ENCODE measurements at places on chromosomes 3 and 15.

GRCh38 chr3:30042274-30042859 lies 564.0 kb upstream of the TGFBR2 start:
- DNase-seq, result no peak

DNA sequence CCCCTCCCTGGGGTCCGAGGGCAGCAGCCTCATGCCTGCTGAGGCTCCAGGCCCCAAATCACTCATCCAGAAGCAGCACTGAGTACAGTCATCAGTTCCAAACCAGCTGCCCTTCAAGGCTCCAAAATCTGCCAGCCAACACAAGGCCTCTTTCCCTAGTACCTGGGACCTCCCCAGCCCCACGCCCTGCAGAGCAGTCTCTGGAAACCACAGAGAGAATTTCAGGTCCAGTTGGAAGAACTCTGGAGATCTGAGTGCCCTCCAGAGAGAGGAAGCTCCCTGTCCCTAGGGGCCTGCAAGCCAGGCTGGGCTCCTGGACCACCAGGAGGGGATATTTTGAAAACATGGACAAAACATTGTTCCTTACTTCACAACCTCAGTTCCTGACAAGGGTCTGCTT lies 26.2 kb downstream of the TKT start:
- no peak for DNase-seq

DNA sequence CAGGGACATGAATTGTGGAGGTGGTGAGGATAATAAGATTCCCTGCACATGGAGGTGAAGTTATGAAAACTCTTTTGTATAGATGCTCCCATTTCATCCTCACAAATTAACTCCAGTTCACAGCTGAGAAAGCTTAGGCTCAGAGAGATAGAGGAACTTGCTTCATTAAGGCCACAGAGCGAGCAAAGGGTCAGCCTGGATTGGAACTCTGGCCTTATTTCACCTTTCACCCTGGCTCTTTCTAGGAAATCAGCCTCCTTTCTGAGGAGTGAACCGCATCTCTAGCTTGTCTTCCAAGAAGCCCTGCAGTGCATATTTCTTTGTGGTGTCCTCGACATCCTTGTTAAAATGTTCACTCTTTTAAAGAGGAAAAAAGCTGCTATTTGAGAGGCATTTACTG lies 58.0 kb upstream of the SLC25A26 start:
- DNase-seq, result no peak

GRCh38 chr15:26525096-26525495 lies 247.8 kb downstream of the GABRB3 start:
- no peak for DNase-seq

- no peak for DNase-seq
Observed at GRCh38 chr3:58161435-58162398, 49.1 kb downstream of the DNASE1L3 start.

DNA sequence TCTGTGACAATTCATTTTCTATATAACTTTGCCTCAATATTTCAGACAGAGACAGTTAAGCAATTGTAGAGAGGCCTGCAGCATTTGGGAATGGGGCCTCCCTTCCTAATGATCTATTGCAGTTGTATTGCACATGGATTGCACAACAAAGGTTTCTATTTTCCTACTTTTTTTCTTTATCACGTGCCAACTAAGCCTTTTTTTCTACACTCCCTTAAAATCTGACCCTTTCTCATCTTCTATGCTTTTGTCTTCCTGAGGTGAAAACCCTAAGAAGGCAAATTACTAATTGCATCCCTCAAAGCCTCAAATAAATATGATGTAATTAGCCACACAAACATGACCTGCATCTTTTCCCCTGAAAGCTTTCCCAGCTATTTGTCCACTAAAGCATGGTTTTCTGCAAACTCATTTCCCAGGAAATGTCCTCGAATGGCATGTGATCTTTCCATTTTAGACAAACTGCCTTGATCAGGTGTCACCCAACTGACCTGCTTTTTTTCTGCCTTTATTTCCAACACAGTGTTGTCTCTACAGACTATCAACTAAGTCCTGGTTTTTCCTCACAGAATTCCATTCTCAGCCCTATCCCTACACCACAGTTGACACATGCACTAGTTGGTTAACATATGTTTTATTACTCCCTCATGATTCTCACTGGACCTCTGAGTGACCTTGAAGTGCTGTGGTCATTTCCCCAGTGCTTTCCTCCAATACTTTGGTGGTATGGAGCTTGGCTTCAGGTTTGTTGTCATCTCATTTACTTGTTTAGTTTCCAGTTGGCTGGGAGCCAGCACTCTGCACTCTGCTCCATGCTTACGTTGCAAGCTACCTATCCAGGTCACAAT lies 31.9 kb upstream of the TSC22D2 start:
- DNase-seq, result no peak

DNA sequence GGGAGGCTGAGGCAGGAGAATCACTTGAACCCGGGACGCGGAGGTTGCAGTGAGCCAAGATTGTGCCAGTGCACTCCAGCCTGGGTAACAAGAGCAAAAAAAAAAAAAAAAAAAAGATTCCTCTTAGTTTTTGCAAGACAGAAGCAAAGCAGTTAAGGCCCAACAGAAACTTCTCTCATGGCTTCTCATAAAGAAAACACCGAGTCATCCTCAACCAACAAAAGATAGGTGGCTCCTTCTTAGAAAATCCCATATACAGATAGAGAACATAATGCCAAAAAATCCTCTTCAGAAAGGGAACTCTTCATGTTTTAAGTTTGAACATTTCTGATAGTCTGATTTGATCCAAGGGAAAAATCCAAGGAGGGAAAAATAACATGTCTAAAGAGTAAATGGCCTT lies 12.5 kb upstream of the SKIL start:
- DNase-seq, result no peak

DNA sequence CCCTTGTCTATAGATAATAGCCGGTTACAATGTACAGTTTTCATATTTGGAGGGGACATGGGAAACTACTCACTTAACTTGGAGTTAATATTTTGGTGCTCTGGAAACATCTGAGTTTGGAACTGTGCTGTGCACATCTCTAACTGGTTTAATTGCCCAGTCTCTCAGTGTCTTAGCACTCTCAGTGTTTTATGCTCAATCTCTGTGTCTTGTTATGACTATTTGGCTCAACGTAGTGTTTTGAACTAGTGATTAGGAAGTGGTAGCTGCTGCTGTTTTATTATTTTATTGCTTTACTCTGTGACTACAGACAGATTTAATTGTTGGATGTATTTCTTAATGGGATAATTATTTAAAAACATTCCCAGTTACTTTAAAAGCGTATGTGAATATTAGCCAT lies 17.0 kb downstream of the FNDC3B start:
- DNase-seq, result no peak

GRCh38 chr3:54360320-54360719 lies 238.0 kb downstream of the CACNA2D3 start:
- DNase-seq, result no peak

DNA sequence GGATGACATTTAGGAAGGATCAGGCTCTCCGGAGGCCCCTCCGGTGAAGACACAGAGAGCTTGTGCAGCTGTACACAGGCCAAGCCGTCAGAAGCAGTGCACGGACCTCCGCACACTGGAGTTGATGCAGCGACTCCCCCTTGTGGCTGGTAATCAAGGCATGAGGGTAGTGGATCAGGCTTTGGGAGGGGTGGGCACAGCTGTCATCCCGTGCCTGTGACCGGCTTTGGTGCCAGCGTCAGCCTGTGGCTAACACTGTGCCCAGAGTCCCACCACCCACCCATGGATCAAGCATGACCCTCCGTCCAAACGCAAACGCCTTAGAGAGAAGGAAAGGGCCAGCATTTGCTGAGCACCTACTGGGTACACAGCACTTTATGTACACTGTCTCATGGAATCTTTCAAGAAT lies 8.2 kb upstream of the GRIP2 start:
- no peak for DNase-seq

DNA sequence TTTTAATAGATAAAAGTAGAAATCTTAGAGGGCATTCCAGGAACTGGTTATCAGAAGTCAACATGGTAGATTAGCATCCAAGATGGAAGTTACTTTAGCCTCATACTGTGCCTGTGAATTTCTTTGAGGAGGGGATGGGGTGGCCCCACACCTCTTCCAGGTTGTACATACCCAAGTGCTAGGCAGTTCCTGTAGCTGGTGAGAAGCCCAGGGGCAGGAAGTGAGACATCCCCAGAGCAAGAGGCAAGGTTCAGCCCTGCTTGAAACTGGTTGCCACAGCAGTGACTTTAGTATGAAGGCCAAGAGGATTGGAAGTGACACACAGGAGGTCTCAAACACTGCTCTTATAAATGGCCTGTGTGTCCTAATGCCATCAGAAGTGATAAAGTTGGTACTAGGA lies 11.9 kb downstream of the GTPBP8 start:
- DNase-seq, result no peak

DNA sequence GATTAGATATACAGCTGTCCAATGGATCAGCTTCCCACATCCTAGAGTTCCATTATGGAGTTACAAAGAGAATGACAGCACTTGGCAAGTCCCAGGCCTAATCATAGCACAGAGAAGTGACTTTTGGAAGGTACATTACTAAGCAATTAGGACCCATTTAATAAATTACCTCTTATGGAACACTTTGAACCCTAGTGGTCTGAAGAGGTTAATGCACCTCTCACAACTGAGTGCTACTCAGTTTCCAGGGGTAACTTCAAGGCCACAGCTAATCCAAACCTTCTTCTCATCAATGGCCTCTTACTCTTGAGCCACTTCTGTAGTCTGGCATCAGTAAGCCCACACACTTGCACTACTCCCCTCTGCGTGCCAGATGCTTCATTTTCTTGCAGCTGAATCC lies 34.9 kb upstream of the MEIS2 start:
- no peak for DNase-seq

GRCh38 chr3:4834403-4834866 lies 144.8 kb upstream of the BHLHE40 start:
- no peak for DNase-seq

DNA sequence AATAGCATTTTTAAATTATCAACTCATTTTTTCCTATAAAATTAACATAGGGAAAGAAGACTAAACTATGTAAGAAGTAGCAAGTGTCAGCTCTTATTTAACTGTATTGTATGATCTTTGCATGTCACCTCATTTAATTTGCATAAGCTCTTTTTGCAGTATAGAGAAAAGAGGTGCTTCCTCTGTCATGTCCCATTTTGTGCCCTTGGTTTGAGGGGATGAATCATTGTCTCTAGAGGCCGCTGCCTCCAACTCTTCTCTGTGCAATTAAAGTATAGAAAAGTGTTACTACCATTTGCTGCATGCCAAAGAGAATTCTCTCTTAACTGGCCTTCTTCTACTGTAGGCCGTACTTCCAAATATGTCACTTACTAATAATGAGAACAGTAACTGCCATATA lies 93.4 kb downstream of the LRRC28 start:
- no peak for DNase-seq

GRCh38 chr3:138775254-138775595 lies 59.5 kb downstream of the PIK3CB start:
- DNase-seq, result no peak

DNA sequence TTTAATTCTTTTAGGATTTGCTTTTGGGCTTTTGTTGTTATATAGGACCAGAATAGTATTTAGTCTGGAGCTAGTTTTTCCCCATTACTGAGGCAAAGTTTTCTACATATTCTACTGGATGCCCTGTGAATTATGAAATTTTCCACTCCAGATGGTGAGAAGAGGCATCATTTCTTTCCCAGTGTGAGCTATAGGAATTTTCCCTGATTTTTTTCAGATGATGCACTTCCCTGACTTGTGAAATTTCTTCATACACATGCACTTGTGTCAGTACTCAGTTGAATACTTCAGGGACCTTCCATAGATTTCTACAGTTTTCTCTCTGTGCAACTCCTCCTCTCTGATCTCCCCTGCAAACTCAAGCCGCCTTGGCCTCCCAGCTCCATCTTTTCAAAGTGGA lies 73.7 kb upstream of the SLCO2A1 start:
- DNase-seq, result no peak
